Upper lobe of right lung (tissue), 1 donor: ENCODE measurements at places on chromosomes 11 and 22.

- DNase-seq: no peak
Observed at GRCh38 chr11:47592970-47593369, 1.2 kb downstream of the C1QTNF4 start.

DNA sequence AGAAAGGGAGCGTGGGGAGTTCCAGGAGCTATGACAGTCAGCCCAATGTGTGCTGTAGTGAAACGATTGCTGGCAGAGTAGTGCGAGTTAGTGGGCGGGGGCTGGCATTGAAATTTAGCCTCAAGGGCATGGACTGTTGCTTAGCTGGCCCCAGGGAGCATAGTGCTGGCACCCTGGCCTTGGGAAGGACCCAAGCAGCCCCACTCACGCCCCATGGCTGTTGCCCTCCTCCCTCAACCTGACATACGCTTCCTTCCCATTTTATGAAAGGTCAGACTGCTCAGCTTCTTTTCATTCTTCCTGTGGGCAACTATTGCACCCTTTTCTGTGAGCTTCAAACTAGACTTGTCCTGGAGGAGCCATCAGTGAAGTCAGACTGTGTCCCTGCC is 52.0 kb upstream of the SUSD2 start:
- no peak for DNase-seq

- no peak for DNase-seq
Observed at GRCh38 chr11:34313099-34313517, 44.7 kb downstream of the ABTB2 start.

GRCh38 chr11:92707173-92707619 is 262.3 kb upstream of the MTNR1B start:
- no peak for DNase-seq

- DNase-seq: no peak
Observed at GRCh38 chr11:6052374-6052773, 21.8 kb upstream of the OR56A1 start.

DNA sequence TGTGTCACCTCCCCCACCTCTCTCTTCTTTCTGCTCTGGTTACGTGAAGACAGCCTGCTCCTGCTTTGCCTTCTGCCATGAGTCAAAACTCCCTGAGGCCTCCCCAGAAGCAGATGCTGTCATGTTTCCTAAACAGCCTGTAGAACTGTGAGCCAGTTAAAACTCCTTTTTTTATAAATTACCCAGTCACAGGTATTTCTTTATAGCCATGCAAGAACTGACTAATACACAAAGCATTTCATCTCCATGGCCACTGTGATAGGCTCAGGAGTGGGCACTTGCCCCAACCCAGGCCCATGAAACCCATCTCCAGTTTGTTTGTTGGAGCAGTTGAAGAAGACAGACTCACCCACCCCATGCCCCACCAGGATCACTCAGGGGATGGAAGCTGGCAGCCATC is 253.3 kb upstream of the ISX start:
- no peak for DNase-seq

GRCh38 chr22:31329453-31330215 is 16.5 kb downstream of the PATZ1 start:
- DNase-seq: no peak
